ENCODE measurements at places on chromosomes 5 and 9.

DNA sequence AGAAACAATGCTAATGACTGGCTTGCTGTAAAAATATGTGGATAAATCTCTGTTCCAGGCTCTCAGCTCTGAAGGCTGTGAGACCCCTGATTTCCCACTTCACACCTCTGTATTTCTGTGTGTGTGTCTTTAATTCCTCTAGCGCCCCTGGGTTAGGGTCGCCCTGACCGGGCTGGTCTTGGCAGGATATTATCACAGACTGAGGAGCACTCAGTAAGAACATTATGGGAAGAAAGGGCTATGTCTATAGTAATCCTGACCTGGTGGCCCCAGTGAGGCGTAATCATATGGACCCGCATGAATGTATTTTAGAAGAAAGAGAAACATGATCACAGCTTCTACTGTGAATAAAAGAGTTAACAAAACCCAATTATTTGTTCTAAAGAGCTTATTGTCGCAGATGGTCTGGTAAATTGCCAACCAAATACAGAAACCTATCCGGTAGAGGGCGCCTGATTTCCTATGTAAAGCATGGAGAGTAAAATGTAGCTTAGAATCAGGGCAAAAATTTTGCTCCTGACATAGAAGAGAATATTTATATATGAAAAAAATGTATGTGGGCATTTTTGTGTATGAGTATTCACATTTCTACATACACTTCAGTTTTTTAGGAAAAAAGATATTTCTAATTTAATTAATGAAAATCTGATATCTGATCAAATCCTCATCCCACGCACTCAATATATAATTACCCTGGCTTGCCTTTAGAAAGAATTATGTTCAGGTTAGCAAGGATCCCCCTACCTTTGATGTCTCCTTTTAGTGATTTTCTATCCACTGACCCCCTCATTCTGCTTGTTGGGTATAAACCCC, 5.8 kb upstream of the IFNA1 start:
- DNase-seq: no peak

- DNase-seq: no peak
Observed at GRCh38 chr9:74496819-74497747, at the start of gene RORB. TSS of gene RORB (plus strand) at chr9:74497335. CDS start at chr9:74497977, 642 bp downstream.

DNA sequence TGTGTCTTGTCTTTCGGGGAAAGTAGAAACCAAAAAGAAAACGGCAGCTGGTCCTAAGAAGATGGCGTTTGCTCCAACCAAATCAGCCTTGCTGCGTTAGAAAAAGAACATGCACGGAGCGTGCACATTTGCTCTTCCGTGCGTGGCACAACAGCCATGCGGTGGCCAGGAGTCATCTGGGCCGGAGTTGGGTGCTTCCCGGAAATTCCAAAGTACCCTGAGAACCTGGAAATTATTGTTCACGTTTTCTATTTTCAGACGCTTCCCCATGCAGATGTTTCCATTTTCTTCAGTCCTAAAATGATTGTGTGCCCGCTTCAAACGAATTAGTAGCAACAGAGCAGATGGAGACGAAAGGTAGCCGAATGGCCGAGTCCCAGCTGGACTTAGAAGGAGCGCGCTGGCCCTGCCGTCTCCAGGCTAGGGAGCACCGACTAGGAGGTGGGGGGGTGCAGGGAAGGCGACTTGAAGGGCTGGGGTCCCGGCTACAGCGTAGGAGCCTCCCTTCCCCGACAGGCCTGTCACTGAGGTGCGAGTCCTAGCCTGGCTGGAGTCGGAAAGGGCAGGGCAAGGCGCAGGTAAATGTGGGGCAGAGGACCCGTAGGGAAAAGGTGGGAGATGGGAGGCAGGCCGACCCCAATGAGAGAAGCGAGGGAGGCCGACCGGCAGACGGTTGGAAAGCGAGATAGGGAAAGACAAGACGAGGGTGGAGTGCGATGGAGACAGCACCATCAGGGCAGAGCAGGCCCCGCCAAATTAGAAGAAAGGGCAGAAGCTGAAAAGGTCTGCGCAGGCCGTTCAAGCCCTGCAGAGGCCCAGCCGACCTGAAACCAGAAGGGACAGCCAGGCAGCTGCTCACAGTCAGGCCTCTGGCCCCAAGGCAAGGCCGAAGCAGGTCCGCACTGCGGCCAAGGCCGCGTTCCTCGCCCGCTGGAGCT, 1.4 kb downstream of the BARX1 start:
- no peak for DNase-seq

DNA sequence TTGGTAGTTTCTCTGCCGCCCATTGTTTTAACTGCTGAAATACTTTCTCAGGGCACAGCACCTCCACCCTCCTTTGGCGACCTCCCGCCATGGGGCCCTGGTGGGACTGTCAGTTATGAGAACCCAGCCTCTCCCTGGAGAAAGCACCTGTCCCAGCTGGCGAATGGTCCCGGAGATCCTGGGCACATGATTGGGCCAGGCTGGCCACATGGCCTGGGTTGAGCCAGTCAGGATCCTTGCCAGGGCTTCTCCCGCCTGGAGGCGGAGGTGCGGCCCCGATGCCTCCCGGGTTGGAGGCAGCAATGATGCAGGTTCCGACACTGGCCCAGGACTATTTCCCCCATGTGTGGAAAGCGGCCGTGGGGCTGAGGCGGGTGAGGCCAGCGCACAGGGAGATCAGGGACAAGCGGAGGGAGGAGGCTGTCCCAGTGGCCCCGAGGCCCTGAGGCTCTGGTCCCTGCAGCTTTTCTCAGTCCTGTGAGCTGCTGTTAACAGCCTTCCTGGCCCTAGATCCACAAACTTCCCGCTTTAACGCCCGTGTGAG, 13.6 kb downstream of the UNC5A start:
- DNase-seq: no peak

DNA sequence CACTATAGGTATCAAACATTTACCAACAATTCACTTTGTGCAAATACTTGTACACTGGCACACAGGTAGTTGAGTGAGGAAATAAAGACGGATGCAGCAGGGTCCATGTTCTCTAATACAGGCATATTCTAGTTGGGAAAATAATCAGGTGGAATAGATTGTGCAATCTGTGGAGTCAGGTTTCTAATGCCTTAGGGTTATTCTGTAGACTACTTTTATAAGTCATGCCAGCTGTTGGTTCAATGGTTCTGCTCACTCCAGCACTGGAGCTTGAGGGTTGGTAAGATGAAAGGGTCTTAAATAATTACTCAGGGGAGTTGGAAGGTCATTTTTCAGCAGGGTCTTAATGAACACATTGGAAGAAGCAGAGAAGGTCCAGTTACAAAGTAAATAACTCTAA, 690.3 kb upstream of the DMAC1 start:
- no peak for DNase-seq

DNA sequence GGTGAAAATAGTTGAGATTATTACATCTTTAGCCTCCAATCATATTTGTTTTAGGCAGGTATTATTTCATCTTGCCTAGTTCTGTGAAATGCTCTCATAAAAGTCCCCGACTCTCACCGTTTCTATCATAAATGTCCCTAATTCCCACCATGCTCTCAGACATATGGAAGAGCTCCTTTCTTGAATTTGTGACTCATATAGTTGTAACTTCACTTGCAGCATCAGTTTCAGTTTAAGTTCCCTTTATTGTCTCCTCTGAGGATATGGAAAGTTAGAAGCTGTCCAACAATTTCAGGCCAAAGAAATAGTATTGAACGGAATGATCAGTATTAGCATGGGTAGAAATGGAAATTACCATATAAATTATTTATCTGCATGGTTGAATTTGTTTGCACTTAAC, 187.5 kb upstream of the NR4A3 start:
- DNase-seq: no peak

GRCh38 chr5:14551211-14551610, 30.4 kb upstream of the OTULINL start:
- DNase-seq: no peak

DNA sequence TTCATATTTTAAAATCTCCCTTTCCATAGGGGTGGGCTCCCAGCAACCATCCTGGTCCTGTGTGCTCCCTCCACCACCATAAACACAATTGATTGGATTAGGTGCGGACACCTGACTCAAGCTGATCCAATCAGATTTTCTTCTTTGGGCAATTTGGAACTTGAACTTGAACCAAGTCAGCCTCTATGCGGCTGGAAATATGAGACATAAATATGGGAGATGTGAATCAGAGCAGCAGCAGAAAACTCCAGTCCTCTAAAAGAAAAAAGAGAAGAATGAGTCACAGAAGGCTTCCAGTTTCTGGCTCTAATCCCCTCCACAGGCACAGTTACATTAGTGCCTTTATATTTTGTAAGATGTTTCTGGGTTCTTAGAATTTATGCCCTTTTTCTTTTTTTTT, 306.6 kb downstream of the MLLT3 start:
- no peak for DNase-seq

DNA sequence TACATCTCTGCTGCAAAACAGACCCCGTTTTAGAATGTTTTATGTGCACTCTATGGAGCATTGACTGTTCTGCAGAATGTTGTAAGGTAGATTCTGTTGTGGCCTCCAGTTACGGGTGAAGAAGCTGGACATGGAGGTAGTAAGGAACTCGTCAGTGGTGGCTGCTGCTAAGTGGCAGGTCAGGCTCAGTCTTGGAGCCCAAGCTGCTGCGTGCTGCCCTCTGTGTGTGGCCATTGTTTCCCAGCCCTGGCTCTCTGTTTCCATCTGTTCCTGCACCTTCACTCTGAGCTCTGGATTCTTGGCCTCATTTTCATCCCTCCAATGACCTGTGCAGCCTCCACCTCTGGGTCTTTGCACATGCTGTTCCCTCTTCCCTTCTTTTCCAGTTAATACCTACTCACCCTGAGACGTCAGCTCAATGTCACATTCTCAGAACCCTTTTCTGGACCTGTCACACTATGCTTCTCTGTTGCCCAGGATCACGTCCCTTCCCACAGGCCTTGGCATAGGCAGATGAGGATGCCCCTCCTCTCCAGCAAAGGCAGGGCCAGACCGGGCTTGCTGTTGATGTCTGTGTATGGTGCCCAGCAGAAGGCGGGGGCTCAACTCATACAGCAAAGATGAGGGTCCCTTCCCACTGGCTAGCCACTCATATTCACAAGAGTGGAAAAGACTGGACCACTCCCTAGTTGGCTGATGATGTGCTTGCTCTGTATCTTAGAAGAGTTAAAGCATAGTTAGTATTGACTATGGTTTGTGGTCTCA, 97.6 kb downstream of the TENT4A start:
- DNase-seq: no peak

GRCh38 chr5:87844449-87844848, 424.2 kb downstream of the TMEM161B start:
- DNase-seq: no peak

GRCh38 chr9:113901221-113901688, 25.1 kb downstream of the ZNF618 start:
- no peak for DNase-seq

DNA sequence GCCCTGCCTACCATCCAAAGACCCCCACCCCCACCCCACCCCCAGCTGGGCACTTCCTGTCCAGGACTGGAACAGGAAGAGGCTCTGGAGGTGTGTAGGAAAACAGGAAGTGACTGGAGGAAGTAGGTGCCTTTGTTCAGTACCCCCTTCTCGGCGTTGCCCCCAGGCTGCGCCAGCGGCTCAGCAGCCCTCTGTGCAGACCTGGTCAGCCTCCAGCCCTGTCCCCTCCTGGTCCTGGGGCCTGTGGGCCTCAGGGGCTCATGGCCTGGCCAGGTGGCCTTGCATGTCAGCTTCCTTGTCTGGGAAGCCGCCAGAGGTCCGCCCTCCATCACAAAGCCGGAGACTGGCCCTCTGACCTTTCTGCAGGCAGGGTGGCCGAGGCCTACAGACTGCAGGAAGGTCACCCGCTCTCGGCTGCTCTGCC, 26.0 kb downstream of the FLT4 start:
- no peak for DNase-seq

DNA sequence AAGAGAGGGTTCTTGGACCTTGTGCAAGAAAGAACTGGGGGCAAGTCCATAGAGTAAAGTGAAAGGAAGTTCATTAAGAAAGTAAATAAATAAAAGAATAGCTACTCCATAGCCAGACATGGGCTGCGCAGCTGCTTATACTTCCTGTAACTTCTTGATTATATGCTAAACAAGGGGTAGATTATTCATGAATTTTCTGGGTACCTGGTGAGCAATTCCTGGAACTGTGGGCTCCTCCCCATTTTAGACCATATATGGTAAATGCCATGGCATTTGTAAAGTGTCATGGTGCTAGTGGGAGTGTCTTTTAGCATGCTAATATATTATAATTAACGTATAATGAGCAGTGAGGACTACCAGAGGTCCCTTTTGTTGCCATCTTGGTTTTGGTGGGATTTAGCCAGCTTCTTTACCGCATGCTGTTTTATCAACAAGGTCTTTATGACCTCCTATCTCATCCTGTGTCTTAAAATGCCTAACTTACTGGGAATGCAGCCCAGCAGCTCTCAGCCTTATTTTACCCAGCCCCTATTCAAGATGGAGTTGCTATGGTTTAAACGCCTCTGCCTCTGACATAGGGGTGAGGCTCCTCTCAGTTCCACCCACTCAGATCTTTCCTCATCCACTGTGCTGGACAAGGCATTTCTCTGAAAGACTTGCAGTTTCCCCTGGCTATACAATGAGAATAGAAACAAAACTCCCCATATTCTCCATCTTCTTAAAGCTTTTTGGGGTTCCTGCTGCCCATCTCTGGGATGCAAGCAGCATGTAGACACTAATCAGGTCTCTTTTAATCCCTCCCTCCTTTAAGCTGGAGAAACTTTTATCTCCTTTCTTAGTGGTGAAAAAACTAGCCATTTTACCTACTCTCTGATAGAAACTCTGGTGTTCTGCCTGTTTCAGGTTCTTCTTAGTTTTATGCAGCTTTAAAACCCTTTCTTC, 91.2 kb downstream of the ARRDC3 start:
- no peak for DNase-seq

DNA sequence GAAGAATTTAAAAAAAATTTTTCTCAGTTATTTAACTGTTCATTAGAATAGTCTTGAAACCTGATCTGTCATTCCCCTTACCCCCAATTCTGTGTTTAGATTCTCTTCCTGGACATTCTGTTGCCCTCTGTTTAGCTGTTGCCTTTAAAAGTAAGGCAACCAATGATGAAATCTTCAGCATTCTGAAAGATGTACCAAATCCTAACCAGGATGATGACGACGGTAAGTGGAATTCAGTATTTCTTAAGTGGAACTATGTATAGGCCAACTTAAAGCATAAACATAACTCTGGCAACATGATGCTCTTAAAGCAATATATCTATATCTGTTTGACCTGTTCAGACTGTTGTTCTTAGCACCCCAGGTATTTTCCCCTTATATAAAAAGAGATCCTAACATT, 27.2 kb downstream of the NCBP1 start:
- no peak for DNase-seq

- DNase-seq: no peak
Observed at GRCh38 chr9:650362-650761, 191.1 kb upstream of the DMRT1 start.

Data from activated effector memory CD4-positive, alpha-beta T cell treated with Interleukin-2 at 50 U/mL for 16 hours (primary cell).